ENCODE measurements at places on chromosomes 13 and 19. TPM values are rescaled to one million over a fixed set of nuclear protein-coding genes. Genes with fewer than 3 reads are reported as not detected.

RGL3 gene
- total RNA-seq: not detected

CAPN12 gene
- 6.8 TPM for total RNA-seq

MBD3L2B gene
- total RNA-seq: not detected

ERICH4 gene
- total RNA-seq: not detected

C13orf42 gene
- not detected for total RNA-seq

ANKRD24 gene
- 0.91 TPM for total RNA-seq

ZSWIM4 gene
- 4.2 TPM for total RNA-seq

GRCh38 chr13:102792396-102792795 lies 6.4 kb downstream of the POGLUT2 start:
- no peak overlapping the region for H3K27ac ChIP-seq
- DNase-seq: no peak
- H3K4me3 ChIP-seq: no peak overlapping the region

GRCh38 chr13:81770868-81771505 lies 1430.1 kb upstream of the SPRY2 start:
- H3K4me1 ChIP-seq: no peaks in the 10 kb centered on the region
- H3K36me3 ChIP-seq: no peaks in the 10 kb centered on the region
- no peak overlapping the region for H3K27ac ChIP-seq
- no peak overlapping the region for H3K4me3 ChIP-seq

DNA sequence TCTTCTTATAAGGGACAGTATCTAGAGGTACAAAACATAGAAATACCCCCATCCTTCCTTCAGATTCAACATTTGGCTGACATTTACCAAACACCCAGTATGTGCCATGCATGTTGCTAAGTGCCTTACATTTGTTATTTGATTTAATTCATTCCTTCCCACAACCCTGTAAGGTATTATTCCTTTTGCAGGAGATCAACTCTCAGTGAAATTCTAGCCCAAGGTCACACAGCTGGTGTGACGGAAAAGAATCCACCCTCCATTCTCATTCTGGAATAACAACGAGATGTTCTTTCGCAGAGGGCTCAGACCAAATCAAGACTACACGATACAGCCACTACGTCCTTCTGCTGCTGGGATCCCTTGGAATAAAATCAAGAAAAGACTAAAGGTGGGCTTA lies 67.8 kb downstream of the C13orf42 start:
- H3K27ac ChIP-seq: no peak overlapping the region
- H3K27me3 ChIP-seq: peaks cover 24% of the 10 kb centered on the region
- no peak for DNase-seq
- no peaks in the 10 kb centered on the region for H3K4me1 ChIP-seq
- no peak overlapping the region for H3K4me3 ChIP-seq
- no peaks in the 10 kb centered on the region for H3K36me3 ChIP-seq

DNA sequence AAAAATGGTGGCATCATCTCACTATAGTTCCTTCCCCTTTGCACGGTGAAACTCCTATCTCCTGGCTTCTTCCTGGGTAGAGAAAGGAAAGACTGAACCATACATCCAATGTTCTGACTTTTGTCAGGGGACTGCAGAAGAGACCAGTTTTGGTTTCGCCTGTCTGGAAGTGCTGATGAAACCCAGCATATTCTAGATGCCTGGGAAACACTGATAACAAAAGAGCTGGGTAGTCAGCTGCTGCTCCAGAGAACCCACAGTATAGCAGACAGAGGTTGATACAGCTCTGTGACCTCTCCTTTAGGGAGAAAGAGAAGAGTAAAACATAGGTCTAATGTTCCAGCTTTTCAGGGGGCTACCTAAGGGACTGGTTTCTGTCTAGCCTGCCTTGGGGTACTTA lies 695.3 kb downstream of the DIAPH3 start:
- peaks cover 2% of the 10 kb centered on the region for H3K36me3 ChIP-seq
- H3K27me3 ChIP-seq: peaks cover 16% of the 10 kb centered on the region
- no peak for DNase-seq
- H3K27ac ChIP-seq: no peak overlapping the region
- H3K4me3 ChIP-seq: no peak overlapping the region

DNA sequence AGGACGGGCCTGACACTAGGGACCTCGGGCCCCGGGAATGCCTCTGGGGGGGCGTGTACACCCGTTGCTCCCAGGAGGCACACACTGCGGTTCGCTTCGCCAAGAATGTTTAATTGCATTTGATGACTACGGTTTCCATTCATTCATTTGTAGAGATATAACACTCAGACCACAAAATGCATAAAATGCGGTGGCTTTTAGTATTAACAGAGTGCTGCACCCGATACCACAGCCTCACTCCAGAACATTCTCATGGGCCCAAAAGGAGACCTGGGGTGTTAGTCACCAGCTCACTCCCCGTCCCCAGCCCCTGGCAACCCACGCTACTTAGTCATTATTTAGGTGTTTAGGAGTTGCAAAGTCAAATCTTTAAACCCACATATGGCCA lies 21.8 kb downstream of the HCN2 start:
- no peak for DNase-seq
- peak overlapping the region; percentile 93 for H3K27ac ChIP-seq
- H3K27me3 ChIP-seq: no peaks in the 10 kb centered on the region
- H3K4me3 ChIP-seq: peak overlapping the region; percentile 99
- peaks cover 10% of the 10 kb centered on the region for H3K4me1 ChIP-seq

DNA sequence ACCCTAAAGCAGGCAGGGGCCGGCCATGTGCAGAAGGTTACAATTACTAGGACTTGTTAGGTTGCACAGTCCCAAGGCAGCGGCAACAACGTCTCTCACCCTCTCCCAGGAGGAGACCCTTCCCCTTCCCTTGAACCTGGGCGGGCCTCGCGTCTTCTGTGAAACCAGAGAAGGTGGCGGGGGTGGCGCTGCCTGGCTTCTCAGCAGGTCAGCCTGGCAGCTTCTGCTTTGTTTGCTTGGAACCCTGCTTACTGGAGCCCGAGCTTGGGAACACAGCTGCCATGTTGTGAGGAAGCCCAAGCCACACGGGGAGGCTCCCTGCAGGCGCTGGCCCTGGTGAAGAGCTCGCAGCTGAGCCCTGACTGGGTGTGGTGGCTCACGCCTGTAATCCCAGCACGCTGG lies 15.5 kb downstream of the MKNK2 start:
- no peaks in the 10 kb centered on the region for H3K27me3 ChIP-seq
- no peaks in the 10 kb centered on the region for H3K36me3 ChIP-seq
- no peak overlapping the region for H3K27ac ChIP-seq
- DNase-seq: no peak
- peaks cover 19% of the 10 kb centered on the region for H3K4me1 ChIP-seq

DNA sequence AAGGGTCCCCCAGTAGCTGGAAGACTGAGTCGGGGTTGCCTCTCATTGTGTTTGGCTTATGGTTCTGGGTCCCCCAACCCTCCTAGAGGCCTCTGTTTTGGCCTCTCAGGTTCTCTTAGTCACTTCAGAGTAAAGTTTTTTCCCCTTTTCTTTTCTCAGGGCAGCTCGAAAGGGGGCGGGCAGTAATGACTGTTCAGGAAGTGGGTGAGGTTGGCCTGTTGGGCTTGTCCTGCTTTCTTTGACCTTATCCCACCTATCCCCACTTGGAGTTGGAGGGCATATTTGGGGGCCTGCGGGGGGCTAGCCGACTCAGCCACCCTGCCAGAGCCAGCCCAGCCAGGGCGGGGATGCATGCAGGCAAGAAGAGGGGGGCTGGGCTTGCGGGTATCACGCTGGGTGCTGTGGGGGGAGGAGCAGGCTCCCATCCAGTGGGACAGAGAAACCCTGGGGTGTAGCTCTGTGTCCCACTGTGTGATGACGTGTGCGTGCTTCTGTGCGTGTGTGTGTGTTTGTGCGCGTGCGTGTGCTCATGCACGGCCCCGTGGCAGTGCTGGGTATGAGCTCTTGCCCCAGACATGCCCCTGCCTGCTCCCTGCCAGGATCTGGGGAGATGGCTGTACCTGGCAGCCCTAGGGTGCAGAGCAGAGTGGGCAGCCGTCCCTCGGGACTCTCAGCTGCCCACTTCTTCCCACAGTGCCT lies 1.4 kb downstream of the CIC start:
- peaks cover 4% of the 10 kb centered on the region for H3K36me3 ChIP-seq
- DNase-seq: peak; percentile 67
- no peaks in the 10 kb centered on the region for H3K27me3 ChIP-seq
- H3K4me1 ChIP-seq: peaks cover 38% of the 10 kb centered on the region
- no peak overlapping the region for H3K4me3 ChIP-seq

GRCh38 chr19:43519436-43520088 lies 7.4 kb downstream of the ETHE1 start:
- peaks cover 10% of the 10 kb centered on the region for H3K4me1 ChIP-seq
- DNase-seq: peak; percentile 71
- peaks cover 2% of the 10 kb centered on the region for H3K36me3 ChIP-seq
- H3K27ac ChIP-seq: peak overlapping the region; percentile 21
- H3K27me3 ChIP-seq: no peaks in the 10 kb centered on the region

- peak overlapping the region; percentile 77 for H3K27ac ChIP-seq
- H3K4me1 ChIP-seq: peaks cover 50% of the 10 kb centered on the region
- H3K4me3 ChIP-seq: peak overlapping the region; percentile 53
- no peaks in the 10 kb centered on the region for H3K27me3 ChIP-seq
- H3K36me3 ChIP-seq: peaks cover 4% of the 10 kb centered on the region
Measured at GRCh38 chr13:31908696-31909411, 122.7 kb upstream of the FRY start.

DNA sequence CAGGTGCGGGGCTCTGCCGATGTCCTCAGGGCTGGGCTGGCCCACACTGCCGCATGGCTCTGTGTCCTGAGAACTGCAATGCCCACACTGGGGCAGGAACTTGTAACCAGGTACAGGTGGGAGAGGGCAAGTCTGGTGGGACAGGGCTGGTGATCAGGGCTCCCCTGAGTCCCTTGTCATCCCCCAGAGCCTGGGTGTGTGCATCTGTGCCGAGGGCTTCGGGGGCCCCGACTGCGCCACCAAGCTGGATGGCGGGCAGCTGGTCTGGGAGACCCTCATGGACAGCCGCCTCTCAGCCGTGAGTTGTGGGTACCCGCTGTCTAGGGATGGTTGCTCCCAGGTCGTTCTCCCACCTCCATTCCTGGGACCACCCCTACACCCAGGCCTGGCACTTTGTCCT lies 30.5 kb downstream of the MEGF8 start:
- H3K4me3 ChIP-seq: no peak overlapping the region
- H3K36me3 ChIP-seq: peaks cover 8% of the 10 kb centered on the region
- no peaks in the 10 kb centered on the region for H3K27me3 ChIP-seq

GRCh38 chr19:38081547-38082255 lies 142.3 kb downstream of the DPF1 start:
- peaks cover 7% of the 10 kb centered on the region for H3K36me3 ChIP-seq
- H3K27ac ChIP-seq: no peak overlapping the region
- H3K4me3 ChIP-seq: no peak overlapping the region
- DNase-seq: no peak

- H3K27ac ChIP-seq: no peak overlapping the region
- no peaks in the 10 kb centered on the region for H3K36me3 ChIP-seq
- H3K4me3 ChIP-seq: no peak overlapping the region
- H3K4me1 ChIP-seq: no peaks in the 10 kb centered on the region
Measured at GRCh38 chr19:30558793-30559192, 186.6 kb downstream of the ZNF536 start.

DNA sequence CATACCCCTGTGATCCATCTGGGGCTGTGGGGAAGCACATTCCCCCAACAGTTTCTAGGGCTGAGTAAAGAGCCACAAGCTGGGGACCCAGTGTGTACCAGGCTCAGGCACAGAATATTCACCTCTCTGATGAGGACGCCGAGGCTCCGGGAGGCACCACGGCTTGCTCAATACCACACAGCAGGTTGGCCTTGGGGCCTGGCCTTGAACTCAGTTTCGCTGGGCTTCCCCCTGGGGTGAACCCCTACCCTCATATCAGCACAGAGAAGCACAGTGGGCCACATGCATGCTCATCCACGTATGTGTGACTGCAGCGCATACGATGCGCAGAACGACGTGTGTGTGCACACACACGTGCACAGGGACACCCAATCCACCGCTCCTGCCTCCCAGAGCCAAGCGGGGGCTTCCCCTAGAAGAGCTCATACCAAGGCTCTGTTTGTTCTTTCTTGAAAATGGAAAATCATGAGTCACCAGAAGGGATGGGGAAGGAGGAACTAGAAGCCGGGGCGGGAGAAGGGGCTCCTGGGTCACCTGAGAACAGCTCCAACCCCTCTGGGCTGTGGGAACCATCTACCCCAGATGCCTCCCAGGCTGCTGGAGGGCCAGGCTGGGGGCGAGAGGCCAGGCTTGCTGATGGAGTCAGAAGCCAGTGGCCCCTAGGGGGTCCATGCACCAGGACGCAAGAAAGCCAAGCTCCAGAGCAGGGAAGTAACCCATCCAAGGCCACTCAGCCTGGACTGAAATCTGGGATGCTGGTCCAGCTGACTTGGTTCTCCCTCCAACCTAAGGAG lies 4.9 kb upstream of the PDE4C start:
- H3K36me3 ChIP-seq: peaks cover 9% of the 10 kb centered on the region
- no peak overlapping the region for H3K27ac ChIP-seq
- no peak for DNase-seq
- H3K27me3 ChIP-seq: peaks cover 68% of the 10 kb centered on the region

DNA sequence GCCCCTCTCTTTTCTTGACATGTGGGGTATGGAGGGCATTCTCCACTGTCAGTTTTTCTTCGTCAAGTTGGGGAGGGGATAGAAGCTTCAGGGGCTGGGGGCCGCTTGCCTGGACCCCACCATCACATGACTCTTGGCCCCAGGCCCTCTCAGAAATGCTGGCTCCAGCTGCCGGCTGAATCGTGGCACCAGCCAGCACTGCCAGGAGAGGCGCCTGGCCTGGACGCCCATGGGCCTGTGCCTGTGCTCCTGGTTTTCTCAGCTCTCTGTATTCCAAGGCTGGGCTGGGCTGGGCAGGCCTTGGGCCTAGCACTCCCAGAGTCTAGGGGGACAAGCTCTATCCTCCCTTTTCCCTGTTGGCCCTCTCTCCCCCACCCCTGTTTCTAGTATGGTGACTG lies 38.6 kb downstream of the LYL1 start:
- H3K27me3 ChIP-seq: peaks cover 34% of the 10 kb centered on the region
- H3K36me3 ChIP-seq: no peaks in the 10 kb centered on the region
- peaks cover 6% of the 10 kb centered on the region for H3K4me1 ChIP-seq

DNA sequence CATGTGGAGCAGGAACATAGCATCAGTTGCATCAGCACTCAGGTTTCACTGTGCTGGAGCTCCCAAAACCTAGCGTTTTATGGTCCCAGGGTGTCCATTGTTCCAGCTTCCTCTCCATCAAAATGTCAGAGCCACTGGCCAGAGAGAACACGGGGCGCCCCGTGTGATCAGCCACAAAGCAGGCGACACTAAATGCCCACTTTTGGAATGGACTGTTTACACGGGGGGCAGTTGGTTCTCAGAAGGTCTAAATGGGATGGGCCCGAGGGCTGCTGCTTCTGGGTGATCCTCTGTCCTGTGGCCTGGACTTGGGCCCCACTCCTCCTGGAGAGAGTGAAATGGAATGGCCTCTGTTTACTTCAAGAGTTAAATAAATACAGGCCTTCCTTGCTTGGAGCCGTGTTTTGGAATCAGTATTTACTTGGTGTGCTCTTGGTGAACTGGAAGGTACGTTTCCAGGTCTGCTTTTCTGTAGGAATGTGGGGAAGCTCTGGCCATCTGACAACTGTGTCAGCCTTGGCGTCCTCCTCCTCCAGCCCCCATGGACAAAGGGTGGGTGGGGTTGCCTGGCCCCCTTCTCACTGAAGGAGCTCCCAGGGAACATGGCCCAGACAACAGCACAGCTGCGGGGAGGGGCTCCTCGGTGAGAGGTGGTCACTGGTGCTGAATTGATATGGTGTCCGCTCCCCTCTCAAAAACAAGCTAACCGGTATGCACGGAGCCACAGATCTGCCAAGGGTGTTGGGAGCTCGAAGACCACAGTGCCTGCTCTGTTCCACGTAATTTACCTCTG lies 16.1 kb upstream of the MCF2L start:
- H3K4me3 ChIP-seq: no peak overlapping the region
- H3K27ac ChIP-seq: no peak overlapping the region
- DNase-seq: no peak
- H3K27me3 ChIP-seq: peaks cover 55% of the 10 kb centered on the region

GRCh38 chr13:74464670-74465069 lies 330.5 kb upstream of the KLF12 start:
- H3K36me3 ChIP-seq: peaks cover 4% of the 10 kb centered on the region
- H3K4me1 ChIP-seq: no peaks in the 10 kb centered on the region
- H3K27me3 ChIP-seq: peaks cover 36% of the 10 kb centered on the region
- H3K27ac ChIP-seq: no peak overlapping the region
- no peak for DNase-seq
